ENCODE measurements at places on chromosomes 2 and 18.

GRCh38 chr2:32484937-32485336 is 128.1 kb downstream of the BIRC6 start:
- DNase-seq = no peak

GRCh38 chr2:27086724-27087593 is at the start of gene KHK:
Gene KHK, plus strand, starts transcription at chr2:27086772. Its CDS starts 488 bp downstream, at chr2:27087260.
- peak; percentile 72 for DNase-seq

GRCh38 chr2:3612639-3613523 is 18.0 kb downstream of the COLEC11 start:
- DNase-seq = no peak

DNA sequence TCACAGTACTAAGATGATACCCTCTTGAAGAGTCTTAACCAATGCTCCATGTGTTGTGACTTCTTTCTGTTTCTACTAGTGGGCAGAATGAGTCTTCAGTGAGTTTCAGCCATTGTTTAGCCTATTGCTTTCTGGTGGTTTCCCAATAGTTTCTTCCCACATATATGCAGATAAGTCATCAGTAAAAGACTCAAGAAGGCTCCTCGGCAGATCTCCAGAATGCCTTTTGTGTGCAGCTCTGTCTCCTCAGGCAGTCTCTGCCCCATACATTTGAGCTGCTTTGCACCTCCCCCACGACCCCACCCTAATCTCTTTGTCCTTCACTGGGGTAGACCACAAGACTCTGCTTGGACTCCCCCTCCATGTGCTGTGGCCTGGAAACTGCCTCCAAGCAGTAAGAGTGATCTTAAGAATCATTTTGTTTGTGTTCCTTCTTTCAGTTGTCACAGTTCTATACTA is 71.6 kb upstream of the CHRNA1 start:
- no peak for DNase-seq

GRCh38 chr18:55249550-55249949 is 290.3 kb upstream of the CCDC68 start:
- no peak for DNase-seq
